ENCODE measurements at places on chromosomes 3 and 15.

DNA sequence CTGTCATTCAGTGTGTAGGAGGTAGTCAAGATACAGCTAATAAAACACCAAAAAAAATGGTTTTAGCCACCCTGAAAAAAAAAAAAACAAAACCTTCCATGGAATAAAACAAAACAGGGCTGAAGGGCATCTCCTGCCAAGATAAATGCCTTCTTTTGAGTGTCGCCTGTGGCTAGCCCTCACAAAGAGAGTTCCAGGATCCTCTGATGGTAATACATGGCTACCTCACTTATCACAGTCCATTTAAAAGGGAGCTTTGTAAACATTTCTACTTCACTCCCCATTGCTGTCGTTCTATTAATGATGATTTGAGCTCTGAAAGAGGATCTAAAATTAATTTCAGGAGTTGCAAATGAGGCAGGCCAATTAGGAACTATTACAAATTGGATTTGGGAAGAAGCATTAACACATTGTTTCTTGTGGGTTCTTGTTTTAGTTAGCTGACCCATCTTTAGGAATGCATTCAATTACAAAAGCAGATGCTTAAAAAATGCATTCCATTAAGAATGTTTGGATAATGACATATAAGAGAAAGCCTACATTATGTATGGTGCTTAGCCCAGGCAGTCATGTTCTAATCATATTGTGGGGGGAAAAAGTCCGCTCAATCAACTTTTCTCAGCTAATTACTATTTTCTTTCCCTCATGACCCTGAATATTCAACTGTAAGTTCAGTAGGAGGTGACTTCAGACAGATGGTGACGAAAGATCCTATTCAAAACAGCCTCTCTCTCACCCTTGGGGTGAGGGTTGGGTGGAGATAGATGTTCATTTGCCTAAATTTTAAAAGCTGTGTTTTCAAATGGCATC, 255.1 kb upstream of the WNT5A start:
- DNase-seq = no peak

GRCh38 chr3:61657689-61658088, 96.3 kb downstream of the PTPRG start:
- DNase-seq = no peak

DNA sequence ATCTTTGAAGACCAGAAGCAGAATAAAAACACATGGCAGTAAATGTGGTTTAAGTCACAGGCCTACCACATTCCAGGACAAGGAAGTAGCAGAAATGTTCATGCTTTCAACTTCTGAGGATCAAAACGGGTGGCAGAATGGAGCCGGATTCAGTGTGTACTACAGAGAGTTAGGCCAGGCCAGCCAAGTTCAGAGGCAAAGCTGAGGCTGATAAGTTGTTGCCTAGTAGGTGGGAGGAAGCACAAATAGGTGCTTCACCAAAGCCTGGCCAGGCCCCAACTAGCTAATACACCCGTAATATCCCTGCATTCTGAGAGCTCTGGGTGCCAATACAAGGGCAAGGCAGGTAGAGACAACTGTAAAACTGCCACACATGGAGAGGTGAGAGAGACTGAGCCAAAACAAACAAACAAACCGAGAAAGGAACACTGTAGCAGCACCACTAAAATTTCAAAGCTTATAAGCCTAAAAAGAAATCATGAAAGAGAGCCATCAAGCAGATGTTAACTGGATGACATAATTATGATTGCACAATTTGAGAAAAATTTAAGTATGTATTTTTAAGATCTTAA, 156.4 kb upstream of the CBLB start:
- DNase-seq = no peak

DNA sequence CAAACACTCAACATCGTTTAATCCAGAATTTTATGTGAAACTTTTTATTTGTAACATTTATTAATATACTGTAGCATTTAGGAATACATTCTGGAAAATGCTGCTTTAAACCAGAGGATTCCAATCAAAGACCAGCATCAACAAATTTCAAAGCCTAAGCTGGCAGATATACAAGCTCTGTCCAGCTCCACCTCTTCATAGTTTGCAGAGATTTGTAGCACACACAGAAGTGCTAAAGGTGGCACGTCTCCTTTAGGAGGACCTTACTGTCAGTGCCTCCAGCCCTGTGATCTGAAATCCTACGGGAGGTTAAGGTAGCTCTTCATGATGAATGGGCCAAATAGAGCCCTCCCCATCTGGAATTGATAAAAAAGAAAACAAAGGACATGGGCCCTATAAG, 329.7 kb upstream of the NECTIN3 start:
- no peak for DNase-seq

GRCh38 chr3:124832782-124833709, 54.1 kb downstream of the ITGB5 start:
- no peak for DNase-seq

DNA sequence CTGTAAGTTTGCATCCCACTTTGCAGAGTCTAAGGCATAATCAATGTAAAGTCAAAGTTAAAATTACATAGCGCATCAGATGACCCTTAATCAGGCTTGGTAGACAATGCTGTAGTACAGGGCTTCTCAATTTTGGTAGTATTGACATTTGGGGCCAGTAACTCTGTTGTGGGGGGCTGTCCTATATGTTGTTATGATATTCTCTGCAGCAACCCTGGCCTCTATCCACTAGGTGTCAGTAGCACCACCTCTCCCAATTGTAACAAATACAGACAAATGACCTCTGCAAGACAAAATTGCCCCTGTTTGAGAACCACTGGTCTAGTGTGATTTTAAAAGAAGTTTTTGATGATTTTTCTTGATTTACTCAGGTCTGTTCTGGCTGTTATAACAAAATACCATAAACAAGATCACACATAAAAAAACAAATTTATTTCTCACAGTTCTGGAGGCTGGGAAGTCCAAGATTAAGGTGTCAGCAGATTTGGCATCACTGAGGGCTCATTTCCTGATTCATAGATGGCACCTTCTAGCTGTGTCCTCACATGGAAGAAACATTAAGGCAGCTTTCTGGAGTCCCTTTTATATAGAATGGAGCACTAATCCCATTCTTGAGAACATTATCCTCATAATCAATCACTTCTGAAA, 37.6 kb upstream of the SLC9A9 start:
- DNase-seq = peak; percentile 47

DNA sequence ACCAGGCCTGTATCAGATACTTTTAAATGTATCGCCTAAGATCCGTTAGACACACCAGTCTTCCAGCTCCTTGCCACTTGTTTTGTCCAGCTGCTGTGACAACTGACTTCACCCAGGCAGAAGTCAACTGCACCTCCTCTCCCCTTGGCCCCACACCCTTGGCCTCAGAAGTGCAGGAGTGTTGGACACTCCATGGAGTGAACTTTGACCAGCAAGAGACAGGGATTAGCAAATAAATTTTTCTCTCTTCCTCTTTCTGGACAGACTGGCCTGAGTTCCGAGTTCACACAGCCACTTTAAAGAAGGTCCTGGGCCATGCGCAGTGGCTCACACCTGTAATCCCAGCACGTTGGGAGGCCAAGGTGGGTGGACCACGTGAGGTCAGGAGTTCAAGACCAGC, 2.9 kb upstream of the CLN6 start:
- no peak for DNase-seq

GRCh38 chr3:124877674-124878073, 9.5 kb downstream of the ITGB5 start:
- no peak for DNase-seq

GRCh38 chr3:105518203-105518602, 151.5 kb downstream of the ALCAM start:
- no peak for DNase-seq

DNA sequence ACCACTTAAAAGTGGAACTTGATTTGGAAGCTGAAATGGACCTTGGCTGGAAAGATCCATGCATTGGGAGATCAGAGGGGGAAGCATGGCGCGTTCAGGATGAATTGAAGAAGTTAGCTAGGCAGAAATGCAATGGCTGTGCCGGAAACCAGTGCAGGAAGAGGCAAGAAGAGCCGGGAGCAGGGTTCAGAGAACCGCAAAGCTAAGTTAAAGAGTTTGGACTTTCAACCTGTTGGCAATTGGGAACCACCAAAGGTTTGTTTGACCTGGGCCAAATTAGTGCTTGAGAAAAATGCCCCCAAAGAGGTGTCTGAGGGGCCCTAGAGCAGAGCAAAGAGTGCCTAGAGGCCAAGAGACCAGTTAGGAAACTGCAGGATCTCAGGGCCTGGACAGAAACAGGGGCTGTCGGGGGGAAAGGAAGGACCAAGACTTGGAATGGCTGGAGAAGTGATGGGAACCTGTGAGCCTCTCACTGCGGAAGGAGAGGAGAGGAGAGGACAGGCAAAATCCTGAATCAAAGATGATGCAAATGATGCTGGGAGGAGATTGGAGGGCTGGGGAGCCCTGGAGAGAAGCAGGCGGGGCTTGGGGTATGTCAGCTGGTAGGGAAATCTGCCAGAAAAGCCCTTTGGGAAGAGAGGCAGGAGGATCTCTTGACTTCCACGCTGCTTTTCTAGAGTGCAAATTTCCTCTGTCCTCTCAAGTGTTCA, 49.3 kb downstream of the FAM174B start:
- no peak for DNase-seq

DNA sequence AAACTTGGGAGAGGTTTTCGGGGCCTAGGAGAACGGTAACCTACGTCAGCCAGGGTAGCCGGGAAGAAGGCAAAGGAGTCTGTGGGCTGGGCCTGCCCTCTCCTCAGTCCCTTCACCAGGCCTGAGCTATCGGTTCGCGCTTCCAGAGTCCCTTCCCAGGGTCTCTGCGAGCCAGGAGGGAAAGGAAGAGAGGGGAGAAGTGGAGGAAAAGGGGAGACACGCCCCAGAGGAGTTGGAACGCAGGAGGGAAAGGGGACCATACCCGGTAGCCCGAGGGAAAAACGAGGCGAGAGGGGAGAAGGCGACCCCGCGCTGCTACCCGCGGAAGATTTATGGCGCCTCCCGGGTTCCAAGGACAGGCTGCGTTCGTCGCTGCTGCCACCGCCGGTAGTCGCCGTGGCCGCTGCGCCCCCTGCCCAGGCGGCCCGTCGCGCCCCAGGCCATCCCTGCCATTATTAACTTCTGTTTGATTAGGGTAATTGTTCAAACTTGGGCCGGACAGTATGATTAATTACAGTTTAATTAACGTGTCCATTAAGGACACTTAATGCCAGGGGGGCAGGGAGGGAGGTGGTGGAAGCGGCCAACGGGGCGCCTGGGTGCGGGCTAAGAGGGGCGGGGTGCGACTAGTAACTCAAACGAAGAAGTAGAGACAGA, 3.4 kb upstream of the SKOR1 start:
- no peak for DNase-seq

DNA sequence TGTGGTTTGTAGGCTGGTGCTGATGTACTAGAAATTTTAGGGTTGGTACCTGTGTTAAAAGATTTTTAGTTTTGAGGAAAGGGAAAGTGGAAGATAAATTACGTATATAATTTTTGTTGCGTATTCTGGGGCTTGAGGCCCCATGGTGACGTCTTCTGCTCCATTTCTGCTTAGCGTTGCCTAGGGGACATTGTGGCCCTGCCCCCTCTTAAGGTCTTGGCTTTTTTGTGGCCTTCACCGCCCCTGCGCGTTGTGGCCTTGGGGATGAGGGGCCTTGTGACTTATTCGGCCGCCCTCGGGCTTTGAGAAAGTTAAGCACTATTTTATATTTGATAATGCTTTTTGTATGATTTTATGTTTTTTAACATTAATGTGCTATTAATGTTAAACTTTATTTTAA, 182.0 kb downstream of the KLF13 start:
- DNase-seq = no peak

- DNase-seq = no peak
Observed at GRCh38 chr3:72152551-72153476, 367.9 kb upstream of the PROK2 start.

DNA sequence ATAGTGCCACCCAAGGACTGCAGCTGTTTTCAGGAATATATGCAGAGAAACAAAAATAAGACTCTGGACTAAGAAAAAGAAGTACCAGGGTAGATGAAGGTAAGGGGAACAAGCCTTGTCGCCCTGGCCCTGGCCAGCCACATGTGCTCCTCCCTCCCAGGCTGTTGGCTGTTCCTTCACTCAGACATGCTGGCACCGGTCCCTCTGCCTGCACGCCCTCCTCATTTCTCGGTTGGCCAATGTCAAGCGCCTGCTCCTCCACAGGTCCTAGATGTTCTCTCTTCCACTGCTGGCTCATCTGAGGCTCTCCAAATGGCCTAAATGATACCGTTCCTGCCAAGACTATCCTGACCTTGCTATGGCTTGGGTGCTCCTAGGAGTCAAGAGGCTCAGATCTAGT, 288.4 kb upstream of the LYSMD4 start:
- DNase-seq = no peak

GRCh38 chr3:50168388-50168787, 13.3 kb downstream of the SEMA3F start:
- no peak for DNase-seq

DNA sequence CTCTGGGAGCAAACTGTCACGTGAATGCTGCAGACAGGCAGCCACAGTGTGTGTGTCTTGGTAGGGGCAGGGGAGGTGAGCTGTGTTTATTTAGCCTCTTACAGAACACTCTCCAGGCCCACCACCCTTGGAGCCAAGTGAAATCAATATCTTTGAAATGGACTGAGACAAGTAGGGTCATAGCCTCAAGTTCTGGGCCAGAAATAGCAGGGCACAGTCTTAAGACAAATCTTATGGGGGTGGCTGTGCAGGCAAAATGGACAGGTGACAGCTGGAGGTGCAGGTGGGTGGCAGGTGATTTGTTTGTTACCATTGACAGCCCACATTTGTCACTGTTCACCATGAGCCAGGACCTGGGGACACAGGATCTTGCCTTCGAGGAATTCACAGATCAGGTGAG, 93.6 kb upstream of the NMNAT3 start:
- DNase-seq = no peak

DNA sequence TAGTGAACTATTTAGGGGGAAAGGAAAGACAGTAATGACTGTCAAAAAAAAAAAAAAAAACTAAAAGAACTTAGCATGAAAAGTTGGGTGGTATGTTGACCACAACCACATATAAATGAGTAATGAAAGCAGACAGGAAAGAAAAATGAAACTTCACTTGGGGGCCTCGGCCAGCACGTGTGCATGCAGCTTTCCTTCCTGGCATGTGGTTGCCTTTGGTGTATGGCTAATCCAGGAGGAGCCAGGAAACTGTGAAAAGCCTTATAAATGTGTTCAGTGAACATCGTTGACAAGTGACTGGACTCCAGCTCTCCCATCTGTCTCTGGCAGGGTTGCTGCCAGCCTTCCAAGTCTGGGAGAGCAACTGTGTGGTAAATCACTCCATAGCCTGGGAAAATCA, 195.1 kb downstream of the DTWD1 start:
- DNase-seq = no peak

GRCh38 chr3:187044206-187044605, 95.1 kb downstream of the RPL39L start:
- DNase-seq = no peak

GRCh38 chr3:50486219-50486888, 17.1 kb downstream of the CACNA2D2 start:
- DNase-seq = no peak

GRCh38 chr3:121690777-121691405, 30.2 kb upstream of the HCLS1 start:
- no peak for DNase-seq

- no peak for DNase-seq
Observed at GRCh38 chr15:64480891-64481290, 20.5 kb downstream of the ZNF609 start.

- no peak for DNase-seq
Observed at GRCh38 chr15:39216816-39217215, 364.1 kb upstream of the THBS1 start.

GRCh38 chr3:69926385-69926784, 73.1 kb upstream of the SAMMSON start:
- DNase-seq = no peak

GRCh38 chr3:25471081-25471768, 43.2 kb downstream of the RARB start:
- DNase-seq = no peak

GRCh38 chr15:32030795-32031194, 480 bp downstream of the CHRNA7 start:
- DNase-seq = no peak

- DNase-seq = no peak
Observed at GRCh38 chr15:59237119-59237855, 30.6 kb downstream of the LDHAL6B start.

All from CD4-positive, alpha-beta T cell treated with Interleukin-12 subunit alpha and Interleukin-12 subunit beta, for 1 hour (primary cell).